ENCODE measurements at places on chromosomes 4 and X.

DNA sequence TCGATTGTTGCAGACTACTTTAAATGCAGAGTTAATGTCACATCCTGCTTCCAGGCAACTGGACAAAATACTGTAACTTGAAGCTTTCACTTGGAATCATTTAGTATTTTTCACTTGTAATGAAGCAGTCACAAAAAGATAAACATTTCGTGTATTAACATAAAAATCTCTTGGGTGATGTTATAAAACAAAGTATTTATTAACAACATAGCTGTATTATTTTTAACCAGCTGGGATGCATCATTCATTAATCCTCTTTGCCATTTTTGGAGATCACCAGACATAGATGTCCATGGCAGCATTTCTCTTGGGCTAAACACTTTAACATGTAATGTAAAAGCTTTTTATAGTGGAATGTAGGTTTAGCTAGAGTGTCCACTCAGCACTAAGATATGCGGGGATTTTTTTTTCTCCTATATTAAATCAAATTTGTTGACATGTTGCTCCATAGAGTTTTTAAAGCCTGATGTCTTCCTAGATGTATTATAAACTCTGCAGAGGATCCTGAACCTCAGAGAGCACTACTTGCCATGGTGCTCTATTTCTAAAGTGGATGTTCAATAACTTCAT, 193.7 kb upstream of the SPANXN4 start:
- DNase-seq = no peak

DNA sequence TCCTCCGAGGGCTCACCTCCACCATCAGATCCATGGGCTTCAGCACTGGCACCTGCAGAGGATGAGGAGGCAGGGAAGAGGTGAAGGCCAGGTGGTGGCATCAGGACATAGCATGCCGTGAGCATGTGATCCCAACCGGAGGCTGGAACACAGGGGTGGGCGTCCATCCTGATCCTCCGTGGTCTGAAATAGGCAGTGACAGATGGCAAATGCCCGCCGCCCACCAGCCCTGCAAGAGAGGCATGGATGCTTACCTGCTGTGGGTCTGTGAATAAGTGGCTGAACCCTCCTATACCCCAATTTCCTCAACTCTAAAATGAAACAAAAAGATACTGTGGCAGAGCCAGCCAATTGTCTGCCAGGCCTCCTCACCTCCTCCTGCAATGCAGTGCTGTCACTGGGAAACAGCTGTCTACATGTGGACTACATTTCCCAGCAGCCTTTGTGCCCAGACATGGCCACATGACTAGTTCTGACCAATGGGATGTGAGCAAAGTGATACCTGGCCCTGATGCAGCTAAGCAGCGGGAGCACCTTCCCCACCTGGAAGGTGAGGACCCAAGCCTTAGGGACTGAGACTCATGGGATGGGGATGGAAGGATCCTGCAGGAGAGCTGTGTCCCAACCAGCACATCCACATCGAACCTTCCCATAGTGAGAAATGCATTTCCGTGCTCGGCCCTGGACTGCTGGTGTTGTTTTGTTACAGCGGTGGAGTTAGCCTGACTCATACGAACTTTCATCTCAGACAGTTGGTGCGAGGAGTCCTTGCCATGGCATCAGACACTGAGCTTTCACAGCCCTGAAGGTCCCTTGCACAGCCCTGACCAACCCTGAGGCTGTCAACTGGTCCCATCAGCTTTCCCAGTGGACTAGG, 99.5 kb downstream of the PPP2R2C start:
- no peak for DNase-seq

DNA sequence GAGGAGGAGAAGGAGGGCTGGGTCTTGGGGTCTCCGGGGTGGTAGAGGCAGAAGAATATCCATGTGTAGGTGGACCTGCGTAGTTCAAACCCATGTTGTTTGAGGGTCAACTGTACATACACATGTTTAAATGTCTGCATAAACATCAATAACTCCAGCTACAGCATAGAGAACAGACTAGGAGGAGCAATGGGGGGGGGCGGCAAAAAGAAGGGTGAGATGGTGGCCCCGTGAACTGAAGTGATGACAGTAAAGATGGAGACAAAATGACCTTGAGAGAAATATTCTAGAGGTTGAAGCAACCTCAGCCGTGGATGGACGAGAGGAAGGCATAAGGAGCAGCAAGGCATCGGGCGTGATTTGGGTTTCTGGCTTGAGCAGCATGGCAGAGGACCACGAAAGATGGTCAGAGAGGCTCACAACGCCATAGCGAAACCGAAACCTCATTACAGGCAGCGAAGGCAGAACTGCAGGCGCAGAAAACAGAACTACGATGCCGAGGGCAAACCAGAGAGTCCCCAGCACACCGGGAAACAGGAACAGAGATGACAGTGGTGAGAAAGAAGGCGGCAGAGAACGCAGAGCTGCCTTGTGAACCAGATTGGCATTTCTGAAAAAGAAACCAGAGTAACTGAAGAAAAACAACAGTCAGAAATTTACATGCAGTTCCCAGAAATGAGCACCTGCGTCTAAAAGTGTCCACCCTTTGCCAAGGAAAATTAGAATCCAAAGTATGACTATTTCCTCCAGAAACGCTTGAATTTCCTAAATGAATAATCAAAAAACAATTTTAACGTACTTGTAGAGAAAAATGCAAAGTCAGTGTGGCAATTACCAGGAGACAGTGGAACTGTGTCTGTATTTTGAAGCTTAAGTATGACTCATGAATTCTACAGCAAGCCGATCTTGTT, 50.3 kb upstream of the ENPP6 start:
- DNase-seq = peak; percentile 23

DNA sequence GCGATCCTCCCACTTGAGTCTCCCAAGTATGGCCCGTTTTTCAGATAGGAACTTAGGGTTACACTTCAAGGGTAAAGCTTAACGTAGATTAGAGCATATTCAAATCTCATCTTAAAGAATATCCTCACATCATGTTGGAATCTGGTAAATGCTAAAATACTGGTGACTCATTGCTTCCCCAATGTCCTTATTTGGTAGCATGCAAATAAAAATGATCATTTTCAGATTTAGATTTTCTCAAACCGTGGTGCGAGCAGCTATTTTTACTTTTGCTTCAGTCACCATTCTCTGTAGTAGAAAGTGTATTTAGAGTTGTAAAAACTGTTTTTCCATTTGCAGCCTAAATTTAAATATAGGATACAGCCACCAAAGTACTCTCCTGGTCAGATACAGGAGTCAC, 101.5 kb upstream of the MAML3 start:
- DNase-seq = no peak

DNA sequence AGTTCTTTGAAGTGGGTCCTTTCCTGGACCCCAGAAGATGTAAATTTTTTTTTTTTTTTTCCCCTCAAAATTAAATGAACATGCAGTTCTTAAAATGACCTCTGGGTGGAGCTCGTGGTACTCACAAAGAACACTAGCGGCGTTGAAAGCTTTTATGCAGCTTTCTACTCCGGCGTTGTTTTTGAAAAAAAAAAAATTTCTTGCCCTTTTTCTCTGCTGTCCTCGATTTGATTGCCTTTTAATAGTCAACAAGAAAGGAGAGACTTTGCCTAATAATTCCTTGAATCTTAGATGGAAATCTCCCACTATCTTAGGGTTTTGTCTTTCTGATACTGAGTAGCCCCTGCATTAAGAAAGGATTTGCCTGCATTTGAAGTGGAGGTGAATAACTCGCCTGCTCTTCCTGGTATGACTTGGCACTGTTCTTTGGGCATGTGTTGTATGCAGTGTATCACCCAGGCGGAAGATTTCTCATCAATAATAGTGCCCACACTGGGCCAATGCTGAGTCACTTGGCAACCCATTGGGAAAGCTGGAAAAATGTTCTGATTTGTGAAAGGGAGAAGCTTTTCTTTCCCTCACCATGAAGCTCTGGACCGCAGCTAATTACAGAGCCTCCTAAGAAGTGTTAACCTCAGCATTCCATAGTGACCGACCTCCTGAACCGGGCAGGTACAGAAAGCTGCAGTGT, 104.0 kb downstream of the PHEX start:
- no peak for DNase-seq

GRCh38 chr4:188428935-188429334, 289.7 kb downstream of the TRIML1 start:
- DNase-seq = no peak

DNA sequence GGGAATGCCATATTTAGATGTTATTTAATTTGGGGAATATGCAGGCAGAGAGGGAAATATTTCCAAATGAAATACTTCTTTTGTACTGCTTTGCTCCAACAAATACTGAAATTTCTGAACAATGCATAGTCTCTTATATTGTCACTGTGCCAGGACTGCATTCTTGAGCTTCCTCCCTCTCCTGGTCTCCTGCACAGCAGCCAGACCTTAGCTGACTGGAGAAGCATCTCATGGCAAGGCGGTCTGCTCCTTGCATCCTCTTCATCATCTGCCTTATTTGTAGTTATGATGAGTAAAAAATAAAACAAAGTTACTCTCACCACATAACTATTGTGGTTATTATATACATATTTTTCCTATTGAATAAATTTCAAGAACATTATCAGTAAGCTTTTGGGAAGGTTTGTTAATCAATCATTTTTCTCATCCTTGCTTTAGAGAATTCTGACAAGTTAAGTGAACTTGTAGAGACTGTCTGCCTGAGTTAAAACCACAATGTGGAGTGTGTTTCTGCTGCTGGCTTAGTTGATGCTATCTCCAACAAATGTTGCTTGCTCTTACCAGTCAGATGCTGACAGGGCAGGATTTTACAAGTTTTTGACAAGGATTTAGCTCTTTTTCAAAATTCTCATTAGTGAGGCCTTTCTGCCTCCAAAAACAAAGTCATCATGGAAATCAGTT, 153.6 kb downstream of the SOWAHB start:
- DNase-seq = no peak

DNA sequence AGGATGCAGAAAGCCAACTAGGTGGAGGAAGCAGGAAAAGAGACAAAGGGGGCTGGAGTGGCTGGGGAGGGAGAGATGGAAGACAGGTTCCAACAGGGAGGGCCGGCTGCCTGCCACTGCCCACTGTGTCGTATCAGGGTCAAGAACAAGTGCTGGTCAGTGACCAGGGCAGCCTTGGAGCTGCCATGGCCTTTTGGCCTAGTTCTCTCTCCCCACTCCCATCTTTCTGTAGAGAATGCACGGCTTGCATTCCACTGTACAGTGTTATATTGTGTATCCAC, 11.9 kb downstream of the L1CAM start:
- no peak for DNase-seq

DNA sequence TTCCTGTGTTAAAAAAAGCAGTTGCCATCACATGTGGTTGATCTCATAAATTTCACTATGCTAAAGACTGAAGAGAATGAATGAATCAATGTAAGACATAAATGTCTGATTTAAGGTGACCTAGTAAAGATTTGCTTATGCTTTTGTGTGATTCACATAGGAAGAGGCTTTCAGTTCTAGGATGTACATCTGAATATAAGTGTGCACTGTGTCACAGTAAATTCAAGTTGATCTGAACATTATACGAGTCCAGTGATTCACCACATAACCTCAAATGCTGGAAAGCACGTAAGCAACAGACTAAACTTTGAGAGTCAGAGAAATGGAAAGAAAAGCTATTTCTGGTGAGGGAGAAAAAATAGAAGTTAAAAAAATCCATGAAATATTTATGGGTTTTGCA, 567.9 kb downstream of the EPHA5 start:
- no peak for DNase-seq

DNA sequence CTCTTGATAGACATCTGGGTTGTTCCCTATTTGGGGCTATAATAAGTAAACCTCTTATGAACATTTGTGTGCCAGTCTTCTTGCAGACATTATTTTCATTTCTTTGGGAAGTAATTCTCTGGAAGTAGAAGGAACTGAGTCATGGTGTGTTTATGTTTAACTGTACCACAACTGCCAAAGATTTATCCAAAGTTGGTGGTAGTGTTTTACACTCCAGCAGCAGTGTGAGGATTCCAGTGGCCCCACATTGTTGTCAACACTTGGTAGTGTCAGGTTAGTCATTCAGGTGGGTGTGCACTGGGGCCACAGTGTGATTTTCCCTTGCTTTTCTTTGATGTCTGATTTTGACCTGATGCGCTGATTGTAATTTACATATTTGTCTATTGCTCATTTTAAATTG, 5.0 kb upstream of the UVSSA start:
- no peak for DNase-seq

DNA sequence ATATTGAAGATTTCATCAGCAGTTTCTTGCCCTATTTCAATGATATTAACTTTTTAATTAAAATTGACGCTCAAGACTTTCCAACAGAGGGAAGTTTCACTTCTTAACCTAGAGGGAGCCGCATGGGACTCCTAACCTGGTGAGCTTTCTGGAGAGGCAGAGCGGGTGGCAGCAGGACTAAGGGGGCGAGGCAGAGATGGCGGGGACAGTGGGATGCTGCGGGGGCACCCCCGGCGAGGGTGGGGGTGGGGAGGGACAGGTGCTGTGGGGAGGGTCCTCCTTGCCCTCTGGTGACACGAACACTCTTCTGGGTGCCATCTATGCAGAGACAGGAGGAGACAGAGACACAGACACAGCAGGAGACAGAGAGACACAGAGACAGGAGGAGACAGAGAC, 104.4 kb downstream of the ADRA2C start:
- no peak for DNase-seq

DNA sequence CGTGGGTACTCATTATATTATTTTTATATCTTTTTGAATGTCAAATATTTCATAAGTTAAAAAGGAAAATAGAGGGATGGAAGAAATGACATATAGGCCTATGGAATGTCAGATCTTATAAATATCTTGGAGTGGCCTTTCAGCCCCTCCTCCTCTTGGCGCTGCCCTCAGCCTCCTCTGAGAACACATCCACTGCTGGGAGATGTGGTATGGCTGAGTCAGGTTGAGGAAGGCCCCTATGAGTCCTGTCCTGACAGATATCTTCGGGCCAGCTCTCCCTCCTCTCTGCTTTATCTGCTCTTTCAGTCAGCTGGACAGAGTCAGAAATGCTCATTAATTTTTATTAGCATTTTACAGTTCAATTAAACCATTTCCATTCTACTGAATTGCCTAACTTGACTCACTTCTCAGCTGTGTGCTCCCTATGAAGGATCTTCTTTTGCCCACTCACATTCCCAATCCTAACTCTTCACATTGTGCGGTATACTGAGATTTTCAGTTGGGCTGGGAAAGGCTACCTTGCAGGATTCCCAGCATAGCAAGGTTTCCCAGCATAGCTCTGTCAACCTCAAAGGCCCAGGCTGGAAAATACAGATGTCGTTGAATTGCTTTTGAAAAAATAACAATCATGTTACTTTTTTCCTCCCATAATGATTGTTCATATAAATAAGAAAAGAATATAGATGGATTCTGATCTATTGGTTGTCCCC, 128.0 kb downstream of the ARHGEF9 start:
- no peak for DNase-seq

GRCh38 chrX:24662352-24662751, 15.2 kb upstream of the PCYT1B start:
- DNase-seq = no peak

GRCh38 chrX:150411656-150412055, 48.5 kb downstream of the MAMLD1 start:
- no peak for DNase-seq

DNA sequence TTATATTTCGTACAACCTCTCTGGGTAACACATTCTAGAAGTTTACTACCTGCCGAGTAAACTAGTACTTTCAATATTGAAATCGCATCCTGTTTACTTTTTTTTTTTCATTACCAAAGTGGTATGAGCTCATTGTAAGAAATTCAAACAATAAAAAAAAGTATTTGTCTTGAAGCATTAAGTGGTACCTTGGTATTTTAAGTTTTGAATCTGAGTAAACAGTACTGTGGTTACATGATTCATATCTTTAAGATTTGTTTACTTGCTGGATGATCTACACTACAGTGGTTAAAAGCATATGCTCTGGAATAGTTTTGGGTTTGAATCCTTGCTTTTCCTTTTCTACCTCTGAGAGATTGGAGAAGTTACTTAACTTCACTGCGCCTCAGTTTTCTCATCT, 3.8 kb upstream of the MMGT1 start:
- DNase-seq = no peak

GRCh38 chrX:118974088-118974907, at the start of gene LONRF3:
Gene LONRF3 (plus strand): TSS chrX:118974618. CDS start chrX:118974781, 163 bp downstream.
- DNase-seq = no peak
